Muscle of back (tissue), 13 donors: ENCODE measurements at places on chromosomes 5 and 9.

DNA sequence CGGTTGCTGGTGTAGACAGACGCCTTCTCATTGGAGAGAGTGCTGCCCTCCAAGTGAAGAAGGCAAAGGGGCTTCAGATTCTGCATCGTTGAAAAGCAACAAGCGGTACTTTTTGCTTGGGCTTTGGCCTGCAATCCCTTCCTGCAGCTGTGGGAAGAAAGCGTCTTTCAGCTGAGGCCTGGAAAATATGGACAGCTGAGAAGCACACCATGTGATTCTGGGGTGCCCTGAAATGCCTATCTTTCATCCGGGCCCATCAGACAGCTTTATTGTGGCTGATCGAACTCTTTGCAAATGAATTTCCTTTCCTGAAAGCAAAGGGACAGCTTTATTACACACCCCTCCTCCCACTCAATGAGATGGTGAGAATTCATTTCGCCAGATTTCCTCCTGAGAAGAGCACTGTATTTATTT lies 74.0 kb downstream of the NSG2 start:
- DNase-seq: no peak

DNA sequence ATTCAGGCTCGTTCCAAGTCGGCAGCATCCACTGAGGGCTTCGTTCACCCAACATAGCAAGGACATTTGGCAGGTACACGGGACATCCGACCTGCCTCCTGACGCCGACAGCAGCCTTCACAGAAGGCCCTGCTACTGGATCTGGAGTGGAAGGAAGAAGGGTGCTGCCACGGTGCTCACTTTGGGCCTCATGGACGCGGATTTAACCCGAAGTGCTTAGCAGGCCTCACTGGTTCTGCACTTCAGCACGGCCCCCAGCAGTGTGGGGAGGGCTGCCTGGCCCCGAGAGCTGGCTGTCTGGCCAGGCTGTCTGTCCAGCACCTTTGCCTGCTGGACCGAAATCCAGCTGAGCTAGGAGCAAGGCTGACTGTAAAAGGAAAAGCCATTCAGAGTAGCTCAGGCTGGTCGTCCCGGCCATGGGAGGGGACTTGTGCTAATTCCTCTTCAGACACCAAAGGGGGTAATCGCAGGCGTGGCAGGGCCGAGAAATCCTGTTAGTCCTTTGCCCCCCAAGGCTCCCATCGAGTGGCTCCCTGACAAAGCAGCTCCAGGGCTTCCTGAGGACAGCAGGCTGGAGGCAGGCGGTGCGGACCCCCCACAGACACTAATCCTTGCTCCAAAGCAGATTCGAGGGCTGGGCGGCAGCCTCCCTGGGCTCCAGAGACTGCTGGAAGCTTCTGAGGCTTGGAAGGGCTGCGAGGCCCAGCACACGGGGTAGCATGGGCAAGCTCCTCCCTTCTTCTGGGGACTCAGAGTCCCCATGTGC lies 11.1 kb upstream of the RXRA start:
- DNase-seq: no peak

DNA sequence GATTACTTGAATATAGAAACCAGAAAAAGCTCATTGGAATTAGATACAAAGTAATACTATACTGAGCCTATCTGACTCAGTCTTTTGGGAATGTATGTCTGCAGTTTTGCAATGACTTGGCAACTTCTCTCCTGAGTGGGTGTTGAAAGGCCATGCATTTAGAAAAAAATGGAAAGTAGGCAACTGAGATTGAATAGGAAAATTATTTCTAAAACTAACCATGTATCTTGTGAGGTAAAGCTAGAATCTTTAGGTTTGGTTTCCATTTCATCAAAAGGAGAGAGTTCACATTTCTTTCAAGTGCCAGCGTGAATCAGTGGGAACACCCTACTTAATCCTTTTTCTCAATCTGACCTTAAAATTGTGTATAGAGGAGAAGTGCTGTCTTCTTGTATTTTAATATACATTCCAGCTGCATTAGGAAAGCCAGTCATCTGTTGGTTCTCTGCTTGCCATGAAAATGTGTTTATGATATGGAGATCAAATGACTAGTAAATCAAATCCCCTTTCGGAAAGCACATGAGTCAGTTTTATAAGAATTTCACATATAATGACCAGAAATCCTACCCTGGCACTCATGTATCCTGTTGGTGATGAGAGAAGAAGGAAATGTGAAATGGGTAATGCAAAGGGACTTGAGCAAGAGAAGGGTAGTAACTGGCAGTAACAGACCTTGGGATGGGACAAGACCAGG lies 30.4 kb downstream of the NFX1 start:
- DNase-seq: peak; percentile 27

- peak; percentile 94 for DNase-seq
Observed at GRCh38 chr9:88651682-88652633, 117.0 kb downstream of the NXNL2 start.

DNA sequence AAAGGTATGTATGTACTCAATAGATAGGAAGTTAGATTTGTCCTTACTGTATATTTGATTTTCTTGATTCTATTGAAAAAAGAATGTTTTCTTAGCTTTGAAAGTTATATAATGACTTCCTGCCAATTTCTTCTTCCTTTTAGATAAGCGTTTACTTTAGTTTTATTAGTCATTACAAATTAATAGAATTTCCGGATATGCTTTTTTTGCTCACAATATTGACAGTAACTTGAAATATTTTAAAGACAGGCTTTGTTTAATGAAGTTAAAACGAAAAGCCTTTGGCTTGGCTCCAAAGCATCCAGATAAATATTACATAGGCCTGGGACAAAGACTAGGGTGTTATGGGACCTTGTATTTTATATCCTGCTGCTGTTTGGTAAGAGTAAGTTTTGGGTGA lies 49.5 kb downstream of the CWC27 start:
- no peak for DNase-seq

DNA sequence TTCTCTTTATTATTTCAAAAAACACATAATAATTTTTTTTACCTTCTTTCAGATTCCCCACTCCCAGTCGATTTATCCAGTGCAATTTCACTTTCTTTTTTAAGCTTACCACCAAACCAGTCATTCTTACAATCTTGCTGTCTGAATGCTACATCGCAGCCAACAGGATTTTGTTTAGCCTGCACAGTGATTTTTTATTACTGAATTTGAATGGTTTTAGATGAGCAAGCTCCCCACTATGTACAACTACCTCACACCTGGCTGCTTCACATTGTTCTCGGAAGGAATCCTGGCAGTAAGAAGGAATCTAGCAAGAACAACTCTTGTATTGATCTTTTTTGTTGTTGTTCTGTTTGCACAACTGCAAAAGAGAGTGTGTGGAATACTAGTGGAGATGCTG lies 668.1 kb upstream of the WWC1 start:
- no peak for DNase-seq

- no peak for DNase-seq
Observed at GRCh38 chr5:134993161-134993560, 25.5 kb downstream of the CATSPER3 start.

DNA sequence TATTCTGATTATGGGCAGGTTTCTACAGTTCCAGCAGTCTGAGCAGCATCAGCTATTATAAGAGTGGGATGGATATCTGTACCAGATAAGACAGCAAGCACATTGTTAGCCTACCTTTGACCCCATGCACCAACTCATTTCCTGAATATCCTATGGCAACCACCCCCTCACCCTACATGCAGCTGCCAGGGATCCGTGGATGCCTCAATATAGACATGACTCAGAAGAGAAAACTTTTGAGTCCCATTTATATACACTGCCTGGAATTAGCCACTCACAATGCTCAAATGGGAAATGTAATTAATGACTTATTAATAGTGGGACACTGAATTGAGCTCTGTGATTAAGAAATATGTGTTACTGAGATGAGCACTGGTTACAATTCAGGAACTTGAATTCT lies 124.4 kb downstream of the SSBP2 start:
- DNase-seq: peak; percentile 67

DNA sequence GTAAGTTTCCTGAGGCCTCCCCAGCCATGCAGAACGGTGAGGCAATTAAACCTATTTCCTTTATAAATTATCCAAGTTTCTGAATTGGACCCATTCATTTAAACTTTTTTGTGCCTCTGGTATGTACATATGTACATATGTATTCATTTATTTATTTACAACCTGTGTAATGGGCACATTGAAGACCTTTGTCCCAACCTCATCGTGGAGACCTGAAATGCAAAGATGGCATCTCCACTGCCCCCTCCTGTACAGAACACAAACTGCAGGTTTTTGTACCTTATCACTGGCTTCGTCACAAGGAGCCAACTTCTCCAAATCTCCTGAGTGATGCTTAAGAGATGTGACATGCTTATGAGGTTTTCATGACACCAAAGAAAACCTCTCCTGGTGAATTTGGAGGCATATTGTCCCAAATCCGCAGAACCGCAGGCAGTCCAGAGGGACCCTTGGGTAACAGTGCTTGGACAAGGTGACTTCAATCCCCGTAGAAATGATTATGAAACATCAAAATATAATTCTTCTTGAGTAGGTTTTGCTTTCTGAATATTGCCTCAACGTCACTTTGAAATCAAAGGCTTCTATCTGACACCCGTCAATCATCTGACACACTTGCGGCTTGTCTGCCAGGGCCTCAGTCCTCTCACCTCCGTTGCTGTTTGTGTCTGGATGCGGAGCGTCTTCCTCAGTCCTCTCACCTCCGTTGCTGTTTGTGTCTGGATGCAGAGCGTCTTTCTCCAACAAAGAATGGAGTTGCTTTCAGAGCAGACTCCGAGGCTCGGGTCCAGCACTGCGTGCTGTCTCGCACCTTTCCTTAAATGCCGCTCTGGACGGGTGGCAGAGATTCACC lies 135.0 kb upstream of the IRX4 start:
- no peak for DNase-seq

DNA sequence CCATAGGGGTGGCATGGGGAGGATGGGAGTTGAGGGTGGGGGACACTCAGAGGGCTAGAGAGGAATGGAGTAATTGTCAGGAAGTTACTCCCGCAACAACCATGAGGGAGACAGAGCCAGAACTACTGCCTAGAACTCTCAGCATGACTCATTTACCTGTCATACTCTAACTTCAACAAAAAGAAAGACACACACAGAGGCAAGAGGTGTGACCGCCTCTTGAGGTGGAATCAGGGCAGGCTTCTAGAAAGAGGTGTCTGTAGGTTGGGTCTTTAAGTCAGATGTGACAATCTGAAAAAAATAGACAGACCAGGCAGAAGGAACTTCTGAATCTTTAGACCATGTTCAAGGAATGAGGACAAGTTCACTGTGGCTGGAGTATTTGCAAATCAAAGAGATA lies 73.4 kb downstream of the GABBR2 start:
- DNase-seq: no peak

DNA sequence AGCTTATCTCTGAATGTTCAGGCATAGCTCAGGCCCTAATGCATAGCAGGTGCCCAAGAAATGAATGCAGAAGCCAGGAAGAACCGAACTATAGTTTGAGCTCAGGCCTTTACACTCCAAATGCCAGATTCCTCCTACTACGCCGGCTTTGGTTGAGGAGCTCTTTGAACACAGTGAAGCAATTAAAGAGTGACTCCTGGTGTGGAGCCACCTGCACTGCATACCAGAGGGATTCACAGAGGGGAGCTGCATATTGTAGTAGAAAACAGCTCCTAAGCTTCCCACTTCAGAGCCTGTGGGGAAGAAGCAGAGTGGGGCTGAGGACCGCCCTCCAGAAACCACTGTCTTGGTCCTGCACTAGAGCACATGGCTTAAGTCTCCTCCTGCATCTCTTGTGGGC lies 14.5 kb upstream of the KCNMB1 start:
- no peak for DNase-seq

- DNase-seq: no peak
Observed at GRCh38 chr5:166014256-166014655, 2277.2 kb upstream of the WWC1 start.

GRCh38 chr5:39424736-39425637 lies at the start of gene DAB2:
Gene DAB2 (minus strand): TSS chr5:39424980. CDS start chr5:39394320, 30,660 bp downstream.
- DNase-seq: peak; percentile 97

- peak; percentile 80 for DNase-seq
Observed at GRCh38 chr5:92849756-92850155, 731.3 kb downstream of the NR2F1-AS1 start.

DNA sequence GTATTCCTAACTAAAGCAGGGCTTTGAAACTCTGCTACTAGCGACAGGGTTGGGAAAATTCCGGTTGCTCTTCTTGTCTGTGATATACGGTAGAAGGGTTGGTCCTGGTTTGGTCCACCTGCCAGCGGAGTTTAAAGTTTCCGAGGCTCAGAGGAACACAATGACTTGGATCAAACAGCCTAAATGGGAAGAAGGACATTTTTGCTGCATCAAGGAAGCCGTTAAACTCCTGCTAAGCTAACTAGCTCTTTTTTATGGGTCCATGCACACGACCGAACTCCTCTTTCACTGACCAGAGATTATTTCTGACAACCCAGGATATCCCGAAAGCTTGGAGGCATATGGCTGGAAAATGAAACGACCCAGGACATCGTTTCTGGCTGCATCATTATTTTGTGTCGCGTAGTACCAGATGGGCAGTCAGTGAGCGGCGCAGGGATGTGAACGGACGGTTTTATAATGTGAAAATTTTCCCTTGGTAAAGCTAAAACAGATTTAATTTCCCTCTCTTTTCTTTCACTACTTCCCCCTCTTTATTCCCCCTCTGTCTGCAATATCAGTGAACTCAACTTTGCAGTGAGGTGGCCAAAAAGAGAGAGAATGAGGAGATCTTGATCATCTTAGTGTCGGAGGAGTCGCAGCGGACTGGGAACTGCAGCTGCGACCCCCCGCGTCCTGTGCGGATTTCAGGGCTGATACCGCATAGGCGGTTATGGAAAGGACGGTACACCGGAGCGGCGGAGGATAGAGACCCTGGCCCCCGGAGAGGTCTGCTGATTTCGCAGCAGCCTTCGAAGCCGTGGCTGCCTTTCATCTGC lies at the start of gene LURAP1L:
Gene LURAP1L, plus strand, starts transcription at position 160 of the 818 bp plus-strand sequence. CDS start 696 bp downstream, outside the sequence.
- DNase-seq: peak; percentile 81

DNA sequence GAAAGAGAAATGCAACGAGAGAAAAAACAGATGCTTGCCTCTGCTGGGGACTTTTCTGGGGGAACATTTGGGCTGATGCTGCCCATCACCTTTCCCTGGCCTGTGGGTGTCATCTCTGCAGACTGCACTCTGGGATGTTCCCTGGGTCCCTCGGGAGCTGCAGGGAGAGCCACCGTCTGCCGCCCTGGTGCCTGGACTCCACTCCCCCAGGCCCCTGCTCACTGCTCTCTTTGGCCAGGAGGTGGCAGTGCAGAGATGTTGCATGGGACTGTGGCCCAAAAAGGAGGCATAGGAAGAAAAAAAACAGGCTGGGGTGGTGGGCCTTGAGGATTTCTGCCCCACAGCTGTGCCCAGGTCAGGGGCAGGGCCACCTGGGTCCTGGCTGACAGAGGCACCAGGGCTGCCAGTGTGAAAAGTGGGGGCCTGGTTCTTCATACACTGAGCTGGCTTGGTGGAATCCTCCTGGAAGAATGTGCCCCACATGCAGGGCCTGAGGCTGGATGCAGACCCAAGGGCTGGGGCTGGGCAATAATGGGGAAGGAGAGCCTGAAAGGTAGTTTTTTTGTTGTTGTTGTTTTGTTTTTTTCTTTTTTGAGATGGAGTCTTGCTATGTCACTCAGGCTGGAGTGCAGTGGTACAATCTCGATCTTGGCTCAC lies 353.6 kb downstream of the SLIT3 start:
- peak; percentile 13 for DNase-seq

- peak; percentile 38 for DNase-seq
Observed at GRCh38 chr5:143759396-143760130, 52.4 kb upstream of the HMHB1 start.

GRCh38 chr9:82732928-82733327 lies 330.0 kb downstream of the RASEF start:
- peak; percentile 19 for DNase-seq
